ENCODE measurements at places on chromosomes 4 and X.

DNA sequence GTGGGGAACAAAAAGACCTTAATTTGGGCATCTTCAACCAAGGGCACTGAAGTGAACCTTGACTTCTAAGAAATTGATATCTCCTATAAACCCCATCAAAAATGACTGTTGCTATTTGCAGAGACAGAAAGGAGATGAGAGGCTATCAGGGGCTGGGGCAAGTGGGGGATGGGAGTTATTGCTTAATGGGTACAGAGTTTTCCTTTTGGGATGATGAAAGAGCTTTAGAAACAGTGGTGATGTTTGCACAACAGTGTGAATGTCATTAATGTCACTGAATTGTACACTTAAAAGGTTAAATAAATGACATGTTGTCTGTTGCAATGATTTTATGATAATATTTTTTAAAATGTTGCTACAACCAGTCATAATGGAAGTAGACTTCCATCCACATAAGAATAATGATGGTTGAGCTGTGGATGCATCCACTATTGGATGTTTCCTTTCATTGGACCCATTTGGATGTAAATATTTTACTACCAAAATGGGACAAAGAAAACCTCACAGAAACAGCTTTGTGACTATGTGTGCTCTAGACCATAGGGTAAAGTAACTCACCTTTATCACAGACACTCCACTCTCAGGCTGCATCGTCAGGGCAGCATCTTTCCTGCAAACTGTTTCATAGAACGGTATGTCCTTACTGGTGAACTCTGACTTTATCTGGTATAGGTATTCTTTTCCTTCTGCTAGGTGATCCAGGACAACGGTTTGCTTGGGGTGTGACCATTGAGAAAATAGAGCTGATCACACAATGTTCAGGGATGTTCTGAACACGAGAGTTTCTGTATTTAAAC lies 31.6 kb upstream of the FAM9A start:
- DNase-seq, result no peak

DNA sequence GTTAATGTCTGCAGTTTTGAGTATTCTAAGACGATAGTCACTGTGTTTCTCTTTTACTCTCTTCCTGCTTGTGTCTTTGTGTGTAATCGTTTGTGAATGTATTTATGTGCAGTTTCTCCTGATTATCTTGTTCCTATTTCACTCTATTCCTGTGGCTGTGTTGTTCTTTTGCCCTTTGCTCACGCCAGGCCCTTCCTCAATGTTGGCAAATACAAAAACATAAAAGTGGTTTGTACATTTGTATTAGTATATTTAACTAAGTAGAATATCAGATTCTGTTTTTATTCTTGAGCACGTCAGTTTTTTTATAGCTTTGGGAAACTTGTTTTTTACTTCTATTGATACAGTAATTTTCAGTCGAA lies 107.6 kb upstream of the BMPR1B start:
- DNase-seq, result no peak

DNA sequence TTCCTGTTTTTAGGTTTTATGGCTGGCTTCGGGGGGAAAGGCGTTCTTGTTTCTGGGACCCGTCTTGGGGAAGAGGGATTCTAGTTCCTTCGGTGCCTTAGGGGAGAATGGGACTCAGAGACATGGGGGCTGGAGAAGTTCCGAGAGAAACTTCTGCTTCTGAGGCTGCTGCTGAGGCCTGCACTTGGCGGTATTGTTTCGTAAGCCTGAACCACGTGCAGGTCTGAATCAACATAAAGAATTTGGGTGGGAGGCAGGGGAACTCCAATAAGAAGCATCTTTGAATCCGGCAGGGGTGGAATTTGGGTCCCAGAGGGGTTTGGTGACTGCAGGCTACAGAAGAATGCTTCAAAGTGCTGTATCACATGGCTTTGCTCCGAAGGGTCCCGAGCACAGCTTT lies 15.1 kb downstream of the XG start:
- DNase-seq, result no peak

GRCh38 chrX:123424546-123424945 lies 240.5 kb downstream of the GRIA3 start:
- DNase-seq, result no peak

DNA sequence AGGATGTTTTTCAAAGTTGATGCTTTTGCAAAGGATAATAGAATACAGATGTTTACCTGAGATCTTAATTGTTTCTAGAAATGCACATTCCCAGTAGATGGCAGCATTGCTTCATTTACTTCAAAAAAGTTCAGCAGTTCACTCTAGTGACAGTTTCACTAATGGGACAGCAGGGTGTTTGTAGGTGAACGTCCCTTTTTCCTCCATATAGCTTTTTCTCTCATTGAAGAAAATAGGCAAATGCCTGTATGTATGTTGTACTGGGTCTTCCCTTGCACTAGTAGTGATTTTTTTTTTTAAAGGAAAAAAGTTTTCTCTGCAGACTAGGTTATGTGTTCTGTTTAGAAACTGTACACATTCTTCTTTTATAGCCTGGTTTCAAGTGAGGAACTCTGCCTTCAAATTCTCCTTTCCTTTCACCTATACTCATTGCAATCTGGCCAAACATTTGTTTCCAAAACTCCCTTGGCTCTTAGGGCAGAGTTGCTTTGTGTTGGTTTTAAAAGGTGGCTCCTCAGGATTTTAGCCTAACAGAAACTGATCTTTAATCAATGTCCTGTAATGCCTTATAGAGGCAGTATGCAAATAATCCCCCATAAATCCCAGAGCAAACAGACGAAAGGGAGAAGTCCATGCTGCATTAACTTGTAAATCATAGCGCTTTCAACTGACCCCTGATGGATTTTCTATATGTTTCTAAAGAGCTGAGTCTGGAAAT lies 86.3 kb downstream of the EGF start:
- peak; percentile 11 for DNase-seq

GRCh38 chrX:148947399-148947975 lies 447.1 kb downstream of the AFF2 start:
- no peak for DNase-seq

- DNase-seq, result no peak
Measured at GRCh38 chrX:135639066-135639780, 74.2 kb upstream of the CT45A1 start.

- DNase-seq, result no peak
Measured at GRCh38 chr4:39304651-39305050, 61.5 kb downstream of the RFC1 start.
